ENCODE measurements at places on chromosomes 11 and 22.
A peak's percentile ranks its signal among the peaks of the same experiment; 100 is the strongest.

DNA sequence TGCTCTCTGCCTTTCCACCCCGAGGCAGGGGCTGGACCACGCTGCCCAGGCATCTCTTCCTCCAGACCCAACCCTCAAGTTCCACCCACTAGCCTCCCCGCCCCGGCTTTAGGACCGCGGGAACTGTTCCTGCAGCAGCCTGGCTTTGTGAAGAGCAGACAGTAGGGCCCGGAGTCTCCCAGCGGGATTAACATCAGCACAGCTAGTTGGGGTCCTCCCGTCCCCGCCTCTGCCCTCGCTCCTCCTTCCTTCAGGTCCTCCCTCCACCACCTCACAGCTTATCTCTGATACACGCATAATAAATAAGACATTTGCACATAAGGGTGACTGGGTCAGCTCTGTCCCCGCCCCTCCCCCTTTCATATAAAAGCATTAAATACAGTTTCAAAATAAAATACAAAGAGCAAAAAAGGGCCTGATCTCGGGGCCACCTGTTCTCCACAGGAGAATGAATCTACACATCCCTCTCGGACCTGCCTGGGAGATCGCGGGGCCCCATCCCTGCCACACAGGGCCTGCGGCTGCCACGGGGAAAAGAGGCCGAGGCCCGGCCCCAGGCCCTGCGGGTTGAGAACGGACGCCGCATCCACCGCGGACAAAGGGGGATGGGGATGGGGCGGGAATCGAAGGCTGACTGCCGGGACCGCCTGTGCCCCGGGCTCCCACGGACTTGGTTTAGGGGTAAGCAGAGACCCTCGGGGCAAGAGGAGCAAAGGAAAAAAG is 6.5 kb downstream of the ZFTA start:
- DNase-seq, result peak; percentile 92

- DNase-seq, result no peak
These were observed 13.2 kb downstream of the LMO1 start for GRCh38 chr11:8250434-8250833.

DNA sequence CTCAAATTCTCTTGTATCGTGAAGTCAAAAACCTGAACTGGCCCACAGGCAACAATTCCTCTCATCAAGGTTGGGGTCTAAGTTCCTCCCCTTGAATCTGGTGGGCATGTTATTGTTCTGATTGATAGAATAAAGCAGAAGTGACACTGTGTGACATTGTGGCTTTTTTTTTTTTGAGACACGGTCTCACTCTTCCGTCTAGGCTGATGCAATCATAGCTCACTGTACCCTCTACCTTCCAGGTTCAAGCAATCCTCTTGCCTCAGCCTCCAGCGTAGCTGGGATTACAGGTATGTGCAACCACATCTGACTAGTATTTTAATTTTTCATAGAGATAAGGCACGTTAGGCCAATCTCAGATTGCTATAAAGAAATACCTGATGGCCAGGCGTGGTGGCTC is 8.9 kb upstream of the PELI3 start:
- DNase-seq, result no peak

- DNase-seq, result no peak
These were observed 3.4 kb downstream of the PARVA start for GRCh38 chr11:12380565-12381325.

GRCh38 chr11:68468217-68468828 is 7.8 kb downstream of the PPP6R3 start:
- DNase-seq, result no peak

- DNase-seq, result peak; percentile 42
These were observed 905.6 kb downstream of the DLG2 start for GRCh38 chr11:84721561-84721961.

DNA sequence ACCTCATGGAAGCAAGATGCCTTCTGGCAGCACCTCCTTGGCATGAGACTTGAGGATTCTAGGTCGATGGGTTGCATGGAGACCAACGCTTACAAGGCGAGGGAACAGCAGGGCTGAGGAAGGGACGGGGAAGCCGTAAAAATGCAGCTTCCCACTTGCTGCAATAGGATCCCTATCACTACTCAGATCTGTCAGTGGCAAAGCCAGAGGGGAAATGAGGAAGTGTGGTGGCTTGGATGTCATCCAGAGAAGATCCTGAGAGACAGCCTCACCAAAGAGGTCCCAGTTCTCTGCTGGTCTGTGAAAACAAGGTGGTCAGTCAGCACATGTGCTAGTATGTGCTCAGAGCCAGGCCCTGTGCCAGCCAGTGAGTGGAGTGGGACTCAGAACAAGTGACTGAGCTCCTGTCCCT is 22.2 kb downstream of the CYB5R2 start:
- no peak for DNase-seq

GRCh38 chr22:38569972-38570778 is at the start of gene DMC1:
DMC1 (minus strand) TSS chr22:38570183; CDS start chr22:38568256, 1,927 bp downstream.
- peak; percentile 62 for DNase-seq

DNA sequence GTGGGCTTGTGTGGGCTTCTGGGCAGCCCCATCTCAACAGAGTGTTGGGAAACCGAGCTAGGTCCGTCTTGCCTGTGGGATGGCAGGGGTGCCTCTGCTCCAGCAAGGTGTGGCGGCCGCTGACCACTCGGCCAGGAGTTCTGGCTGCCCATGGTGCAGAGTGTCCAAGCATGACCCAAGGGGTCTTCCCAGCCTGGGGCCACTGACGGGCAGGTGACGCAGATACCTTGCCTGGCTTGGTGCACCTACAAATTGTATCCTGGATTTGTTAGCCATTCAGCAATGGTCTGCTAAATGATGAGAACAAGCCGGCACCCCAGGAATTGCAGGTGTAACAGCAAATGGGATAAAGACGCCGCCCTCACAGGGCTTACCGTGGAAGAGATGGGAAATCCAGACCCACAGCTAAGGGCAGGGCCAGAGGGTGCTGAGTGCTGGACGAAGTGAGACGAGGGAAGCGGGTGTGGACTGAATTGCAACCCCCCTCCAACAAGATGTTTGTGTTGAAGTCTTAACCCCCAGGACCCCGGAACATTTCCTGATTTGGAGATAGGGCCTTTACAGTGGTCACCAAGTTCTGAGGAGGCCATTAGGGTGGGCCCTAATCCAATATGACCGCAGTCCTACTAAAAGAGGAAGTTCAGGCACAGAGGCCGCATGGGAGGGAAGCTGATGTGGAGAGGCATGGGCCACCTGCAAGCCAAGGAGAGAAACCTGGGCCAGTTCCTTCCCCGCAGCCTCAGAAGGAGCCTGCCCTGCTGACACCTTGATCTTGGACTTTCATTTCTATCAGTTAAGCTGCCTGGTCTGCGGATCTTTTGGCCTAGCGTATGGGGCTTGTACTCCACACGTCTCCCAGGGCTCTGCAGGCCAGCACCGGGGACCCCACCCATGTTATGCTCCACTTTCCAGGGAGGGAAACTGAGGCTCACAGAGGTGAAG is 45.2 kb upstream of the LINC01488 start:
- no peak for DNase-seq

- no peak for DNase-seq
These were observed 11.5 kb upstream of the FTH1 start for GRCh38 chr11:61978703-61979661.

- no peak for DNase-seq
These were observed 43.6 kb upstream of the OR4B1 start for GRCh38 chr11:48172818-48173609.

DNA sequence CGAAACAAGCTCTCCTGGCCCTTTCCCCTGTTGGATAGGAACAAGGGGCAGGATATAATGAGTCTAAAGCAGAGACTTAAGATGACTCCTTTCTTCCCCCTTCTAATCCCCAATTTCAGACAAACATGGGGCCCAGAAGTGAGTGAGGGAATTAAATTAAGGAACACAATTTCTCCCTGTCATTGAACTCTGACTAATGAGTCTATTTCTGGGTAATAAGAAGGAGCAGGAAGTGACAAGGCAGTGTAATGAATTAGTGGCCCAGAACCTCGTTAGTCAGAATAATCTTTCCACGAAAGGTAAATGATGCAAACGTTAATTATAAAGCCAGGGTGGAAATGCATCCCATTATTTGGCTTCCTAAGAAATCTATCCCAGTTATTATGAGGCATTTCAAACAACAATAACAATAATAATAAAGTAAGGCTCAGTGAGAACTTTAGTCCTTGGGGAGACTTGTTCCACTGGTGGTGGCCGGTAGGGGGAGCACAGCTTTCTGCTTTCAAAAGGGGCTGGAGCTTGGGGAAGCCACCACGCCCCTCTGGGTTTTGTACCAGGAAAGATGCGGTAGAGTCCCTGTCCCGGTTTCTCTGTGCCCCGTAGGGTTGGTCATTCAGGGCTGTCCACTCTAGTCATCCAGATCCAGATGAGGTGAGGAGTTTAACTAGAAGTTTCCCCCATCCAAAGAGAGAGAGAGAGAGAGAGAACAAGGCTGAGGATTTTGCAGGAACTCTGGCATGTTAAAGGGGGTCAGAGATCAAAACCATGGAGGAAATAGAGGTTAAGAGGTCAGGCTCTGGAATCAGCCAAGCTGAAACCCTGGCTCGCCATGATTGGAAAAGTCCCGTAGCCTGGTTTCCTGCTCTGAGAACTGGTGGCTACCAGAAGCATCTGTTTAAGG is 298.3 kb downstream of the NTM start:
- DNase-seq, result no peak

- DNase-seq, result no peak
These were observed 90.6 kb downstream of the ATM start for GRCh38 chr11:108313444-108313843.

DNA sequence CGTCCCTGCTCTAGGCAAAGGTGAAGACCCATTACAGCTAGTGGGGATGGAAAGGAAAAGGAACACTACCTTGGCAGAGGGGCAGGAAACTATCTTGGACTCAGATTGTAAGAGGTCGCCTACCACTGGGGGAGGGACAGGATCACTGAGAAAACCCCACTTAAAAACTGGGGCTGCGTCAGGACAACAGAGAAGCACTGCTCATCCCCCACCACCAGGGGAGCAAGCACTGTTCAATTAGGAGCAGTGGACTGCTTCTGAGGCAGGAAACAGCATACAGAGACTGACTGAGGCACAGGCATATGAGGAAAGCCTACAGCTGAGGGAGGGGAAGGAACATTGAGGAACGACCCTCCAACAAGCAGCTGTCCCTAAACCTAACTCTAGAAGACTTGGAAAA is 20.8 kb upstream of the DLAT start:
- DNase-seq, result no peak
